CD4-positive, alpha-beta T cell treated with Interleukin-1 beta for 1 hour (primary cell): ENCODE measurements at places on chromosomes 13 and 19.
A peak's percentile ranks its signal among the peaks of the same experiment; 100 is the strongest.

DNA sequence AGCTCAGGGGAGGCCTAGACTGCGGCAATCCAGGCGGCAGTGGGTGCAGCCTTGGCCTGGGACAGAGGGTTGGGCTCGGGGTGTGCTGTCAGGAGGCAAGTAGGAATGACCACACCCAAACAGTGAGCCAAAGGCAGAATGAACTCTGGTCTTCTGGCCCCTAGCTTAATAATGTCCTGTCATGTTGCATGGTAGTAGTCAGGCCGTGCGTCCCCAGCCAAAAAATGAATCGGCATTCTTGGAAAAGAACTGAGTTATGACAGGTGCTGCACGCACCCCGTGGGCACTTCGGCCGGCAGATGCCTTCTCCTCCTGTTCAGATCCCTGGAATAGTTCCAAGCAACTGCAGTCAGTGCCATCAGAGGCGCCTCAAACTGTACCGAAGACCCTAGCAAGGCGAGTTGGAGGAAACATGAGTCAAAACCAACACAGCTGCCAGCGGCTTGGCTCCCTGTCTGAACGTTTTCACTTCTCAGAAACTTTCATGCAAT lies 55.9 kb downstream of the ATP7B start:
- no peak for DNase-seq

GRCh38 chr19:23804676-23805075 lies 46.0 kb upstream of the ZNF681 start:
- DNase-seq: no peak

GRCh38 chr13:50919277-50919676 lies 9.7 kb downstream of the RNASEH2B start:
- DNase-seq: no peak

DNA sequence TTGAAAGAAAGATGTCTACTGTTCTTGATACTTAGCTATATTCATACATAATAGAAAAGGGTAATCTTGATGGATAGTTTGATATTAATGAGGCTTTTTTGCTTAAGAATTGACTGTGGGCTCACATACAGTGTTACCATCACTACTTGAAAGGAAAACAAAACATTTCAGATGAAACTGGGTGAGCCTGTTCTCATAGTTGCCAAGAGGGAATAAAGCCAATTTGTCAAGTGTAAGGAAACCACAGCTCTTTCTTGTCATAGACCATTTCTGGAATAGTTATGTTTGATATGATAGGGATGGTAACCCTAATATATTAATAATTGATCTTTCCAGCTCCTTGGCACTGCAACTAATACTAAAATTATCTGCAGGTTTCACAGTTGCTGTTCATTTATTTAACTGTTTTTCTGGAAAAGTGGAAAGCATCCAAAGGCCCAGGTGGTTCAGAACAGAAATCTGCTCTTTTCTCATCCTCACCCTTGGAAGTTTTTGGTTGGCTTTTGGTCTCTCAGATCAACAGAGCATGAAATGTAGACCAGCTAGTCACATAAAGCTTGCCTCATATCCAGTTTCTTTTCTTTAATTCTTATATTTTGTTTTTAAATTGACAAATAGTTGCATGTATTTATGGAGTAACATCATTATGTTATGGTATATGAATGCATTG lies 43.2 kb downstream of the ARHGEF7 start:
- DNase-seq: no peak

DNA sequence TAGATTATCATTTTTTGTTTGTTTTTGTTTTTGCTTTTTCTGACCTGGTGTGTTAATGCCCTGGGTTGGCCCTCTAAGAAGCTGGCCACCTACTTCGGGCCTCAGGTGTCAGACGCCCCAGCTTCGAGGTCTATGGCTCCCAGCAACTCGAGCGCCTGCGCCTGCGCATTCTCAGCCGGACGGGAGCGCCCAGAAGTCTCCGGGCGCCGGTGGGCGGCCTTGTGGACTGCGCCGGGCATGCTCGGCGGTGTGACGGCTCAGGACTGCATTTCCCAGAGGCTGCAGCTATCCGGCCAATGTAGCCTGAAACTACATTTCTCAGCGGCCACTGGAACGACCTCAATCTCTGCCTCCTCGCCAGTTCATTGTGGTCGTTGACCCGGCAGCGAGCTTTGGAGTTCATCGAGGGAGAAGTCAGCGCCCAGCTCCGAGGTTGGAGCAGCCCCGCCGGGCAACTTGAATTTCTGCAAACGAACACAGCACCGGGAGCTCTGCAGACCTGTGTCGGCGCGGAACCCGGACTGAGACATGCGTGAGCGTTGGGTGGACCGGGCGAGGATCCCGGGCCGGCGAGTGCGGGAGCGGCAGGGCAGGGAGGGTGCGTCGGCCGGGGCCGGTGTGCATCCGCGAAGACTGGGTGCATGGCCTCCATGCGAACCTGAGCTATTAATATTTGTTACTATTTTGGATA lies at the start of gene ZNF30:
TSS of gene ZNF30 (plus strand) at position 219 of the 691 bp plus-strand sequence. CDS start 3,045 bp downstream, outside the sequence.
- peak; percentile 84 for DNase-seq

DNA sequence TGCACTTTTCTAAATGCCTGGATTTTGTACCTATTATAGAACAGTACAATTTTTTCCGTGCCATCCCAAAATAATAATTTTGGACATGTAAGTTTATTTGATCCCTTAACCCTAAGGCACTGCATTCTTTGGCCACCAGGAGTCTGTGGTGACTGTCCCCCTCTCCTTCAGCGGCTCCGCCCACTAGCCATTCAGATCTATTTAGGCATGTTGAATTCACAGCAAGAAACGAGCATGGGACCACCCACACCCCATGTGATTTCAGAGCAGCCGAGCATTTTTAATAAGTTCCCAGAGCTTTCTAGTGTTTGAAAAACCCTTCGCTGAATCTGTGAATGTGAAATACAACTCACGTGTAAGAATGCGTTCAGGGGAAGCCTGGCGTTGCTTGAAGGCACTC lies 567.5 kb downstream of the MYO16 start:
- DNase-seq: no peak

GRCh38 chr19:15115762-15116615 lies 8.8 kb downstream of the SYDE1 start:
- no peak for DNase-seq

DNA sequence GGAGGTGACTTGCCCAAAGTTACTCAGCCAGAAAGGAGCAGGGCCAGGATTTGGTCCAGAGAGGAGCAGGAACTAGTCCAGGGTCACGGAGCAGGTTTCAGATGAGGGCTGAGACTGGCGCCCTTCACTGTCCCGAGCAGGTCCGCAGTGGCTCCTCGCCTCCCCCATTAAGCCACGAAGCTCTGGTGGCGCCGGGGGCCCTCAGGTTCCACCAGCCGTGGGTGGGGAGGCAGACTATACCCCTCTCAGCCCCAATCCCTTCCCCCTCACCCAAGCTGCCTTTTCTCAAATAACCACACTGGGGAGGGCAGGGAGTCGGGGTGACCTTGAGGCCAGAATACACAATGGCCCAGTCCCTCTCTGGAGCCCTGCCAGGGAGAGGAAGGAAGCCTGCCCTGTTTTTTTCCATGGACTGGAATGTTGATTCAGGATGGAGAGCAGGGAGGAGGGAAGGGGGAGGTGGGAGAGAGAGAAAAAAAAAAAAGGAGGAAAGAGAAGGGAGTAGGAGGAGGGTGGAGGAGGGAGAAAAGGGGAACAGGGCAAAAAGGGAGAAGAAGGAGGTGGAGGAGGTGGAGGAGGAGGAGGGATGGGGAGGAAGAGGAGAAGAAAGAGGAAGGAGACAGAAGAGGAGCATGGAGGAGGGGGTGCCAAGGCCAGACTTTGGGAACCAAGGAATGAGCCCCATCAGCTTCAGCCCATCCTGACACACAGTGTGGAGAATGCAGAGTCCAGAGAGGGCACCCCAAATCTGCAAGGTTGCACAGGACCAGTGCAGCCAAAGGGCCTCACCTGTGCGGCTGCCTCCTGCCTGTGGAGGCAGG lies 19.7 kb downstream of the CEACAM16 start:
- DNase-seq: no peak

GRCh38 chr19:14115756-14116155 lies 1.8 kb downstream of the PRKACA start:
- DNase-seq: no peak

DNA sequence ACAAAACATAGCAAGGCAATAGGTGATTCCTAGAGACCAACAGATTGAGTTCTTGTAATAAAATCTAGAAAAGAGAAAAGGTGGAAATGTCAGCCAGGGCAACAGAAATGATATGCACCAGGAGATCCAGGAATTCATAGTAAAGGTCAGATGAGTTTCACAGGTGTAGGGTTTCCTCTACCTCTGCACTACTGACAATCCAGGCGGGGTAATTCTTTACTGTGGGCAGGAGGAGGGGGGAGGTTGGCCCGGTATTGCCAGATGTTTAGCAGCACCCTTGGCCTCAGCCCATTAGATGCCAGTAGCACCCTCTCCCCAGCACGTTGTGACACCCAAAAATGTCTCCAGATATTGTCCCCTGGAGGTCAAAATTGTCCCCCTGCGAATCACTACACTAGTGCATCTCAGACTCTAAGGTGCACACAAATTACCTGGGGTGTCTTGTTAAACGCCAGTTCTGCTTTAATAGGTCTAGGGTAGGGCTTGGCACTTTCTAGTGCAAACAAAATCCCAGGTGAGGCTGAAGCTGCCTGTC lies 3.5 kb upstream of the UBAC2 start:
- DNase-seq: no peak

DNA sequence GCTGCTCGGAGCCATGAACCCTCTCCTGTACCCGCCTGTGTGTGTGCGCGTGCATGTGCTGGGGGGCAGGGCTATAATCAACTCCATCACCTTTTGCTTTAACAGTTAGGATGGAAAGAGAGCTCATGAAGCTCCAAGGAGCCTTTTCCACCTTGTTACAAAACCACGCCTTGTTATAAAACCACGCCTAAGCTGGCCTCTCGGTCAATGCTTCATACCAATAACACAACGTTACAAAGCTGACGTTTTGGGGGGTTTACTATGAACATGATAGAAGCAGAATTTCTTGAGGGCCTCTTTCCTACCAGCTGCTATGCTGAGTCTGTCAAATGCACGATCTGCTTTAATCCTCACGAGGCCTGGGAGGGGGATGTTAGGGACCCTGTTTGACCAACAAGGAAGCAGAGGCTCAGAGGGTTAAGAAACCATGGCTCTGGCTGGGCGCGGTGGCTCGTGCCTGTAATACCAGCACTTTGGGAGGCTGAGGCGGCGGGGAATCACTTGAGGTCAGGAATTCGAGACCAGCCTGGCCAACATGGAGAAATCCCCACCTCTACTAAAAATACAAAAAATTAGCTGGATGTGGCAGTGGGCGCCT lies 11.9 kb downstream of the CAPS start:
- no peak for DNase-seq

DNA sequence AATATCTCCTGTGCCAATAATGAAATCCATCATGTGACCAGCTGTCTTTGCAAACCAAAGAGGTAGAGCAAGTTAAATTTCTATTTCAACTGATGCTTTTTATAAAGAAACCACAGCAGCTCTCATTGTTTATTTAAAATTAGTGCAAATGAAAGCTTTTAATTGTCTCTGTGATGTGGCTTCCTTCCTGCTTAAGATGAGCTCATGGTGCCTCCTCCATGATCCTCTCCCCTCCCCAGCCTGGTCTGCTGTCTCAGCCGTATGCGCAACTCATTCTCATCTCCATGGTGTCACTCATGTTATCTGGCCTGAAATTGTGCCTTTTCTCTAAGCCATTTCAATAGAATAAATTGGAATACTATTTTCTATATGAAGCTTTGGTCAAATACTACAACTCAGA lies 270.6 kb downstream of the FGF14 start:
- DNase-seq: no peak

GRCh38 chr19:40797963-40798682 lies 868 bp upstream of the EGLN2 start:
- peak; percentile 75 for DNase-seq

- DNase-seq: no peak
Observed at GRCh38 chr13:76004416-76004815, 368.3 kb downstream of the LMO7 start.

GRCh38 chr13:34358811-34359513 lies 541.0 kb downstream of the RFC3 start:
- no peak for DNase-seq

DNA sequence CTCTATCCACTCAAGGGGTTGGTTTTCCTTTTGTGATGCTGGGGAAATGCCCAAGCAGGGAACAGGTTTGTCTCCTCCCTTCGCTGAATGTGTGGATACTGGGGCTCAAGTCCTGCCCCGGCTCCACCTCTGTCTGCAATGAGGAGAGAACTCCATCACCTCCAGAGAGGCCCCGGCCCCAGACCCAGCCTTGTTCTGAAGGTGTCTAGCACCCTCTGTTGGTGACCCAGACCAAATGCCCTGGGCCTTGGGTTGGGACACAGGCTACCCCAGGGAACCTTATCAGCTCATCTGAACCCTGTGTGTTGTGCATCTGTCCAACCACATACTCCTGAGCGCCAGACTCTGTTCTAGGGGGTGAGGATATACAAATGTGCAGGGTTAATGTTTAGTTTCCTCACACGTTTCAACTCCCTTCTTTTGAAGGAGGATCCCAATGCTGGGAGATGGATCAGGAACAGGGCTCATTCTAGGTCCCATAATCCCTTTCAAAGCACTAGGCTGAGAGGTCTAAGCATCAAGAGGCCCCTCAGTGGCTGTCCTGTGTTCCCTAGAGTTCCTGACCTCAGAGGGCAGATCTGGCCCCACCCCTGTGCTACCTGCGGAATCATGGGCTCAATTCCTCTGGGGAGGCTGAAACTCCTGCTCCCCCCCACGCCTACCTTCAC lies 112.5 kb upstream of the SLC7A1 start:
- DNase-seq: peak; percentile 39

- peak; percentile 62 for DNase-seq
Observed at GRCh38 chr19:46265217-46265828, 31.5 kb upstream of the HIF3A start.

GRCh38 chr13:111668451-111668850 lies 348.0 kb downstream of the TEX29 start:
- no peak for DNase-seq

GRCh38 chr13:109204252-109204651 lies 574.8 kb downstream of the MYO16 start:
- DNase-seq: no peak

GRCh38 chr13:57666131-57666953 lies 34.8 kb downstream of the PCDH17 start:
- no peak for DNase-seq

GRCh38 chr13:83298617-83299016 lies 583.7 kb downstream of the SLITRK1 start:
- DNase-seq: no peak

DNA sequence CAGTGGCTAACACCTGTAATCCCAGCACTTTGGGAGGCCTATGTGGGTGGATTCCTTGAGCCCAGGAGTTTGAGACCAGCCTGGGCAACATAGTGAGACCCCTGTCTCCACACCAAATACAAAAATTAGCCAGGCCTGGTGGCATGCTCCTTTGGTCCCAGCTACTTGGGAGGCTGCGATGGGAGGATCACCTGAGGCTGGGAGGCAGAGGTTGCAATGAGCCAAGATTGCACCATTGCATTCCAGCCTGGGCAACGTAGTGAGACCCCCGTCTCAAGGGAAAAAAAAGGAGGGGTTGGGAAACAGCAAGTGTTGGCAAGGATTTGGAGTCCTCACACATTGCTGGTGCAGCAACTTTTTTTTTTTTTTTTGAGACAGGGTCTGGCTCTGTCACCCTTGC lies 19.2 kb downstream of the SPTBN4 start:
- no peak for DNase-seq
